Ascending aorta (tissue), 2 donors: ENCODE measurements at places on chromosomes 11 and 22. TPM values are rescaled to one million over a fixed set of nuclear protein-coding genes. Genes with fewer than 3 reads are reported as not detected.

Gene KRTAP5-9
- total RNA-seq = not detected

Gene TRIM6
- total RNA-seq = 0.64 TPM

Gene KCNE3
- not detected for total RNA-seq

Gene OR2D2
- not detected for total RNA-seq

Gene TRPC6
- total RNA-seq = 4.8 TPM

Gene MMP27
- total RNA-seq = not detected

Gene EMID1
- total RNA-seq = 0.64 TPM

Gene CCDC87
- total RNA-seq = 0.21 TPM

Gene HIKESHI
- total RNA-seq = 28.9 TPM

Gene SCARF2
- 133 TPM for total RNA-seq

- no peak for DNase-seq
These were observed 101.7 kb downstream of the MORC2 start for GRCh38 chr22:30866811-30867271.

DNA sequence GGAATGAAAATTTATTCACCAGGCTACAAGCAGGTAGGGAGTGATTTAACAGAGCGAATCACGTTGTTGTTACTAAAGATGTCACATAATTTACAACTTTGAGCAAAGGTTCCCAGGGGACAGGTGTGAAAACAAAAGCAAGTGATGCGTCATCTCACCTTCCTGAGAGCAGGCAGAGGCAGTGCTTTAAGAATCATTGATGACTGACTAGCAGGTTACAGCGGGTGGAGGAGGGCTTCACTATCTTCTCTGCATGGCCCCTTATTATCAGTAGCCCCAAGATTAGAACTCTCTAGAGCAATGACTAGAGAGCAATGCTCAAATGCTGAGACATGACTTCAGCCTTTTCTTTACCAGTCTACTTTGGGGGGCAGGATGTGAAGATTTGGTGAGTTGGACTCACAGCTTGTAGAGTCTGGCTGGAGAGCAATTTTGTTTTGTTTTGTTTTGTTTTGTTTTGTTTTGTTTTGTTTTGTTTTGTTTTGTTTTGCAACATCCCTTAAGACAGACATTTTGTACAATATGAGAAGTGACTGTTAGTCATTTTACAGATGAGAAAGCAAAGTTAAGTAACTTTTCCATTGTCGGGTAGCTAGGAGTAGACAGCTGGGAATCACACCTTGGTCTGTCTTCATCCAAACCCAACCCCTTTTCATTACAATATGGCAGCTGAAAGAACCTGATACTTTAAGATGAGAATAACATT lies 84.8 kb downstream of the SLC1A2 start:
- DNase-seq = no peak

DNA sequence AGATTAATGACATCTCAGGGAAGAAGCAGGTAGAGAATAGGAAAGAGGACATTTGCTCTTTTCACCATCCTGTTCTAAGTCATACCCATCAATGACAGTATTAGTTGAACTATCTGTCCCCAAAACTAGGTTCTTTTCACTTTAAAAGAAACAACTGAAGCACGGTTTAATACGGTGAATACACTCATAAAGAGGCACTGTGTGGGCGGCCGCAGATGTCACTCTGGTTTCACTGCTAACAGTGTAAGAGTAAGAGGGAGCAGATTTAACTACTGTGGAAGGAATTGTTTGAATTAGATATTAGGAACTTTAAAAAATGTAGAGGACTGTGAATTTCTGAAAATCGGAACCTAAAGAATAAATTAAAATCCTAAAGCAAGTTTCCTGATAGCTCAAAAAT lies 49.5 kb downstream of the VSIG10L2 start:
- no peak for DNase-seq

GRCh38 chr22:20232781-20233180 lies 35.3 kb downstream of the RTN4R start:
- DNase-seq = no peak

- DNase-seq = no peak
These were observed 6.1 kb downstream of the FLRT1 start for GRCh38 chr11:64041846-64042245.

DNA sequence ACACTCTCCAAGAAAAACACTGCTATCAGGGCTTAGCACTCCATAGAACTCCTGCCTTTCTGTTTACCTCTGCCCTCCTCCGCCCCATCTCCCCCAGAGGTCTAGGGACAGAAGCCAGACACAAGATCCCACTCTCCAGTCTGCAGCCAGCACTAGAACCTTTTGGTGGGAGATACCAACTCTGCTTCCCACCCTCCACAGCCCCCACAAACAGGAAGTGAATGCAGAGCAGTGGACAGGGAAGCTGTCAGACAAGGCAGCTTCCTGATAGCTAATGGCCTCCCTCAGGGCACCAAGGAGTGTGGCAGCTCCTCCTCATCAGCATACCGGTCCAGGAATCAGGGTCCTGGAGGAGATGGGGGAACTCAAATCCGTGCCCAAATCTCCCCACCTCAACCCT lies 5.1 kb downstream of the SCN4B start:
- DNase-seq = no peak

DNA sequence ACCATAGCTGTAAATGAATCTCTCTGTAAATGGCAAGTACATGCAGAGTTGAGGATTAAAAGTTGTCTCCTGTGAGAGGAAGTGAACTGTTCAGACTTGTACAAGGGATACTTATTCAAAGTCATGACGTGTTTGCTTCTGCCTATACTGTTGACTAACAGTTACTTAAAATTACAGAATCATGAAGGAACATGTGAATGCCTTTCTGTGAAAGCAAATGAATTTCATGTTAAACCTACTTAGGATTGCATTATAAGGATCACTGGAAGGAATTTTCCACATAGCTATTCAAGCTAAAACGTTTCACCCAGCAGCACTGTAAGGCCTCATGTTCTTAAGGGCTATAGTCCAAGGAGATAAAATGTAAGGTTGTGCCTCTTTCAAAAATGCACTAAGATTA lies 93.4 kb upstream of the BIRC3 start:
- no peak for DNase-seq

DNA sequence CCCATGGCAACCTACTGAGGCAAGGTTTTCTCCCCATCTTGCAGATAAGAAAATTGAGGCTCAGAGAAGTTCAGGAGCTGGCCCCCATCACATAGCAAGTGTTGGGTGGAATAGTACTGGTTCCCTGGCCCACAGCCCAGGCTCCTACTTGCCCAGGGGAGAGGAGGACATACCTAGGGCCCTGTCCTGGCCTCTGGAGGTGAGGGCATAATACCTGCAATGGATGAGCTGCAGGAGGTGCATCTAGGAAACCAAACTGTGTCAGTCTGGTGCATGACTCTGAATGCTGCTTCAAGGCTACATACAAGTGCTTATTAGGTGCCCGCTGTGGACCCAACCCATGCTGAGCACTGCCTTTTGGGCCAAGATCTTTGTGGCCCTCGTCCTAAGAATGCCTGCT lies 40.0 kb upstream of the TPBGL start:
- DNase-seq = no peak

DNA sequence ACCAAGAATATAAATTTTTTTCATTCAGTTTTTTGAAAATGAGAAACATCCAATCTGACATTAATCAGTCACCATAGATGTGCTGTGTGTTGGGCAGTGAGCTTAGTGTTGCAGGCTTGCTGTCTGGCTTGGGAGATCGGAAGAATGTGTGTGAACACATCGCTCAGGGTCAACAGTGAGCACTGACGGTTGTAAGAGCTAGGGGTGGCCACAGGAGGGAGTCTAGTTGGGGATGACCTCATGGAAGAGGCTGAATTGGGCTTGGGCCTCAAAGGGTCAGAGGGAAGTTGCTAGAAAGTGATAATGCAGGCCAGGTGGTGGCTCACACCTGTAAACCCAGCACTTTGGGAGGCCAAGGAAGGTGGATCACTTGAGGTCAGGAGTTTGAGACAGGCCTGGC lies 375.4 kb downstream of the DDX10 start:
- DNase-seq = no peak

DNA sequence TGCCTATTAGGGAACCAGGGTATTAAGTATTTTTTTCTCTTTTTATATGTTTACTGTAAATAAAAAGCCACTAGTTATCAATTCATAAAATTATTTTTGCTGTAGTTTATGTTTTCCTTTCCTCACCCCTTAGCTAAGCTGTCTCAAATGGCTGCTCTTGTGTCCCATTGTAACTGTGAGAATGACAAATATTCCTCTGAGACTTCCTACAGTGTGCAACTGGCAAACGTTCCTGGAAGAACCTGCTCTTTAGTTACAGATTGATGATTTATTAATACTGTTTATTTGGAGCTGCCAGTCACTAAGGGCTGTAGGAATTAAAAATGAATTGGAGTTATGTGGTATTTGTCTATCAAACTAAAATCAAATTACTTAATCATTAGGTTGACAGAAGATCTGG lies 675.4 kb upstream of the ARHGAP42 start:
- DNase-seq = no peak

- DNase-seq = no peak
These were observed 4.2 kb downstream of the CCDC116 start for GRCh38 chr22:21636629-21637218.

DNA sequence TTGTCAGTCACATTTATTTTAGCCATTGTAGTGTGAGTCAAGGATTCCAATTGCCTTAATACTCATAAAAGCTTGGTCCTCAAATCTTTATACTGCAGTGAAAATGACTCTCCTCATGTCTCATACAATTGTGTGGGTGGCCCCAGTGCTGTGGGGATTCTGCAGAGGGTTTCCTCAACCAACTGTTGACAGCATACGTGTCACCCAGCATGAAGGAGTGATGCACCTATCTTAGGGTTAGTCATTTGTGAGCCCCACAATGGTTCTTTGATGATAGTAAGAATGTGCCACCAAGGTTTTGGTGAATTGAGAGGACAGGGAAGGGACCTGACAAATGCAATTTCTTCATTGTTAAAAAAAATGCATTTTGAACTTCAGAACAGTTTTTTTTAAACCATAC lies 1046.2 kb downstream of the OPCML start:
- no peak for DNase-seq

GRCh38 chr22:38144025-38144405 lies 33.5 kb upstream of the BAIAP2L2 start:
- DNase-seq = no peak

DNA sequence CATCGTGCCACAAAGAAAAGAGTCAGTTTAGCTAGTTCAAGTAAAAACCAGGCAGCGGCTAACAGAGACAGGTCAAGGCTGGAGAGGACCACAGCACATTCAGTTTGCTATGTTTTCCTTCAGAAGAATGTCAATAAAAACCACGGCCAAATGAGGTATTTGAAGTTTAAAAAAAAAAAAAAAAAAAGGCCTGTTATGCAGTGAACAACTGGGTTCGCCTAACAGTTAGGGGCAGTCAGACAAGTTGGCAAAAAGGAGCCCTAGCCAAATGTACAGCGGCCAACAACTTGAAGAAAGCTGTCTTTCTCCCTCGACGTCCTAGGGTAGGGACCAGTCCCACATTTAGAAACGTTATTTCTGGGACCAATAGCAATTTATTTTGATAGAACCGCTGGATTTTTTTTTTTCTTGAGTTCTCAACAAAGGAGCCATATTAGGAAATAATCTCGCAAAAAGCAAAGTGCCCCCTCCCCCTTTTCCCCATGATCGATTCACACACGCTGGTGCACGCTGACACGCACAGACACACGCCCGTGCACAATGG lies 237.8 kb downstream of the TTC28 start:
- DNase-seq = no peak

GRCh38 chr11:68691402-68691784 lies 7.0 kb downstream of the GAL start:
- no peak for DNase-seq

DNA sequence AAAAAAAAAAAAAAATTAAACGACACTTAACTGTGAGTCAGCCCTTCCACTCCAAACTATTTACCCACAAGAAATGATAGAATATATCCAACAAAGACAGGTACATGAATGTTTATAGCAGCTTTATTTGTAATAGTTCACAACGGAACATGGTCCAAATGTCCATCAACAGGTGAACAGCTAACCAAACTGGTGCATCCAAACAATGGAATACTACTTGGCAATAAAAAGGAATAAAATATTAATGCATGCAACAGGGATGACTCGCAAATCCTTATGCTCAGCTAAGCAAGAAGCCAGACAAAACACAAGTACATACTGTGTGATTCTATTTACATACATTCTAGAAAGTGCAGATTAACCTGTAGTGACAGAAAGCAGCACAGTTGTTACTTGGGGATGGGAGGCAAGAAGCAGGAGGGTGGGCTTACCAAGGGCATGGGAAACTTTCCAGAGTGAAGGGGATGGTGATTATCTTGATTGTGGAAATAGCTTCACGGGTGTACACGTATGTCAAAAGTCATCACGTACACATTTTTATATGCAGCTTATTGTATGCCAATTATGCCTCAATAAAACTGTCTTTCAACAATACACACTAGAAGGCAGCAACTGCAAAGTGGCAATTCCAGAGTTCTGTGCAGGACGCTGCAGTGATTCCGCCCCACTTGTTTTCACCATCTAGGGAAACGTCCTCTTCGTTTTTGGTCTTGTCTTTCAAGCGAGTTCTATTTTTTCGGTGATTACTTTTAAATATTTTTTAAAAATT lies 6.7 kb upstream of the SF1 start:
- peak; percentile 4 for DNase-seq

DNA sequence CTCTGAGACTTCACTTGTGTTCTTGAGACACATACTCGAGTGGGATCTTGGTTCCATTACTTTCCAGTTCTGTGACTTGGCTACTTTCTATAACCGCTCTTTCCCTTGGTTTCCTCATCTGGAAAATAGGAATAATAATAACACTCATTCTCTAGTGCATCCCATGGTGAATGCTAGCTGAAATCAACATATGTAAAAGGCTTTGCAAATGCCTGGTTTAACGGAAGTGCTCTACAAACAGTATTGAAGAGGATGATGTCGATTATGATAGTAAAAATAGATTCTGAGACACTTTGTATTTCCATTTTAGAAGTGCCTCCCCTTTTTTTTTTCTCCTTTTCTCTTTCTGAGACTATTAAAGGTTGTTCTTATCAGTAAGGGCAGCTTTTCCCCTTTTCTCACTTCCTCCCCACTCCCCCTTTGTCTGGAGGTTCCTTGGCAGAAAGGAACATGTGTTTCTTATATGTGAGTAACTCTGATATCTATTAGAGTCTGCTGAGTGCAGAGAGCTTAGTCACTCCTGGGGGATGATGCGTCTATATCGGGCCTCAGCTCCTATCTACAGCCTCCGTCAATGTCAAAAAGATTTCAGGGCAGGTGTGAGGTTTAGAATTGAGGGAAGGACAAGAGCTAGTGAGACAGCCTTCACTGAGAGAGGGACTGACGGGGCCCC lies 489.3 kb downstream of the NTM start:
- no peak for DNase-seq

DNA sequence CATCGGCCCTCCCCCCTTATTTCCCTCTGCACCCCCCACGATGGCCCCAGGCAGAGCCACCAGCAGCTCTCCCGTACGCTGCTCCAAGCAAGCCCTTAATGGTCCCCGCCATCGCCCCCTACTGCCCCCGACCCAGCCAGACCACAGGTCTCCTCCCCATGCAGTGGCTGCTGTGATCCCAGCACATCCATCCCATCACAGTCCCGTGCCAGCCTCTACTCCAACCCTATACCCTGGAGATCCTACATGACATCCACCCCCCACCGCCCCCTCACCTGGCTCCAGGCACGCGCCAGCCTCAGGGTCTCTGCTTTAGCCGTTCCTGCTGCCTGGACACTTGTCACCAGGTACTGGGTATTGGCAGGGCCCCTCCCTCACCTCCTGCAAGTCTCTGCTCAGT lies 85.8 kb upstream of the RTL6 start:
- DNase-seq = no peak

- peak; percentile 75 for DNase-seq
These were observed 74.9 kb downstream of the PACSIN2 start for GRCh38 chr22:42939941-42940653.
